ENCODE measurements at places on chromosomes 3 and 15.

- no peak for DNase-seq
Observed at GRCh38 chr3:108899530-108899929, 54.1 kb downstream of the GUCA1C start.

GRCh38 chr3:8778475-8778874, 9.1 kb upstream of the OXTR start:
- DNase-seq: no peak

DNA sequence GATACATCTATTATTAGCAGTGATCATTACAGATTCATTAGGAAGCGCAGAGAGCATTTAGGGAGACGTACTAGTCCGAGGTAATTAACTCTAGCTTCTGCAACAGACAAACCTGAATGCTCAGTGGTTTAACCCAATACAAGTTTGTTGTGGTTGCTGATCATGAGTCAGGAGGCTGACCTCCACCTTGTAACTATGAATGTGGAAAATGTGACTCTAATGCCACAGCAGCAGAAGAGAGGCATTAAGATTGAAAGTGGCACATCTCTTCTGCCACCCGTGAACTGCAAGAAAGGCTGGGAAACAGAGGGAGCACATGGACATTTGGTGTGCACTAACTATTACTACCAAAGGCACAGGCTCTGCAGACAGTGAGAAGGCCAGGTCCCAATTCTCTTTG, 71.2 kb upstream of the C3orf80 start:
- DNase-seq: no peak

GRCh38 chr3:196932600-196932999, 9.7 kb downstream of the NCBP2 start:
- DNase-seq: no peak

DNA sequence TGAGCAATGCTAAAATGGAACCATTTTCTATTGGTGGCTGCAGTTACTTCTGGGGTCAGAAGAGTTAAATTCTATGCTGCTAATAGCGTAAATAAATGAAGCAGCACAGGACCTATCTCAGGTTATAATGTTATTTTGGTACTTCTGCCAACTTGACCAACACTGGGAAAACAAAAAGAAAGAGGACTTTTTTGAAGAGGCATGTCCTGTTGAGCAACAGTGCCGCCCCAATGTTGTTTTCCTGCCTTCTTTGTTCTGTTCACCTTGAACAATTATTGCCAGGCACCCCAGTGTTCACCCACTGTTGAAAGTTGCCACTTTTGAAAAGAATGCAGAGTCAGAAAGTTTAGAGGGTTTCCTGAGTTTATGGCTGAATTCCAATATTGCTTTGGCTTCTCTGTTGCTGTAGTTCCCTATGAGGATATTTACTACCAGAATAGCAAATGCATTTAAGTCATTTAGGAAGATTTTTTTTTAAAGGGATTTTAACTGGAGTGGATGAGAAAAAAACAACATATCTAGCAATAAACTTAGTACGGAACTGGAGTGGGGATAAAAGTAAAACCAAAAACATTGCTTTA, 679.0 kb upstream of the DPPA4 start:
- DNase-seq: no peak

DNA sequence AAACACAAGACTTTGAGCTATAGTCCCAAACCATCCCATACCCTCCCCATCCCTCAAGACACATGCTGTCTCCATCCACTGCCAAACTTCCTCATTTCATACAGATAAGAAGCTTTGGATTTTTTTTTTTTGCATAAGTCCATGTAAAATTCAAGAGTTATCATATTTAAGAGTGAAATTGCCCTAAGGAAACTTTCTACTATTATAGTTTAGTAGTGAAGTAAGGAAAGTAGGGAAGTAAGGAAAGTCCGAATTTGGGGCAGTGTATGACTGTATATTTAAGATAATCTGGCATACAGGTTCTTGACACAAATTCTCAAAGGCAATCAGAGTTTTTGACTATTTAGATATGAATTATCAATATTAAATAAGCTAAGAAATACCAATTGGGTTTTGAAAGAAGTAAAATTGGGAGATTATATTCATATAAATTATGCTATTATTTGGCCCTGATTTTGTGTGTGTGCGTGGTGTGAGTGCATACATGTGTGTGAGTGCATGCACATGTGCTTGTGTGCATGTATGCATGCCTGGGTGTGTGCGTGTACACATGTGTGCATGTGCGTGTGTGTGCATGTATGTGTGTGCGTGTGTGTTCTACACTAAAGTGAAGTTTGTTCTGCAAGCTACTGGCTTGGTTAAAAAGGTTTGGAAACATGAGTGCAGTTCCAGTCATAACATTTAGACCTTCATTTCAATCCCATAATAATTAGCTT, 83.6 kb upstream of the MBNL1 start:
- no peak for DNase-seq

DNA sequence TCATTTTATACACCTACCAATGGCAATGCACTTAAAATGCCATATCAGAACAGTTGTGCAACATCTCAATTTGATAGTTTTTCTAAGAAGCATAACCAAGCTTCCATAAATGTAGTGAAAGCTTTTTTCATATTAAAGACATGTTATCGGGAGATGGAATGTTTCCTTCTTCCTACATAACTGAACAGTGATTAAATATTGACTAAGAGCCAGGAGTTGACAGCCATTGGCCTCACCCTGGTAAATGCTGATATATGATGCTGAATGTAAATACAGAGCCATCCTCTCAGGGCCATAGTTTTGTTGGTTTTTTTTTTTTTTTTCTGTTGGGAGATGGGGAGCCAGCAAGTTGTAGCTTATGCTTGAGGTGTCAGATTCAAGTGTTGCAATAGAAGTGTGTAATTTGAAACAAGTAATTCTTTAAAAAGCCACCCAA, 203.3 kb upstream of the IL12A start:
- no peak for DNase-seq

GRCh38 chr15:86915811-86916331, 836.2 kb downstream of the AGBL1 start:
- peak; percentile 7 for DNase-seq

GRCh38 chr15:39411102-39411989, 169.5 kb upstream of the THBS1 start:
- DNase-seq: no peak

DNA sequence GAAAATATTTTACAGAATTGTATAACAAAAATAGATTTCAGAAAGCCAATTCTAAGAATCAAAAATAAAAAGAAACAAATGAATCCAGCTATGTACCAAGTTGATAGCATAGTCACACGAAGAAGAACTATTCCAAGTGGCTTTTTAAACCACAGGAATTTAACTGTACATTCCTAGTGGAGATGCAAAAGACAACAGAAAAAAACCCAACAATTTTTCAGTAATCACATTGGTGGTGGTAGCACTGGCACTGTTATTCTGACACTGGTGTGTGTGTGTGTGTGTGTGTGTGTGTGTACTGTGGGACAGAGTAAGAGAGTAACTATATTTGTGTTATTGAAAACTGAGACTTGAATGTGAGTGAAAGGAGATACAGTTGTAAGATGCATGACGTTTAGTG, 9.1 kb downstream of the BFSP2 start:
- DNase-seq: no peak

DNA sequence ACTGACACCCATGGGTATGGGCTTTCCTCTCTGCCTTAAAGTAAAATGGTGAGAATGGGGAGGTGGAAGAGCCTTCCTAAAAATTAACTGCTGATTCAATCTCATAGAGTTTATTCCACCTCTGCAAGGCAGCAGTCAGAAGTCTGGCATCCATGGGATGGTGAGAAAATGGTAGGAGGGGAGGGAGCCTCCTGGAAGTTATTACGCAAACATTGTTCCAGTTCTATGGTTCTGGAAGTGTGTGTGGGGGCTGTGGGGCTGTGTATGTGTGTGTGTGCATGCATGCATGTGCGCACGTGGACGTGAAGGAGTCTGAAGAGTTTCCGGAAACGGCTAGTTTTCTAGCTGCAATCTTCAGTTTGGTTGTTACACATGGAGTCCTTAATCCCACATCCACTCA, 177.6 kb downstream of the KCNAB1 start:
- DNase-seq: no peak

GRCh38 chr3:185362850-185363661, at the start of gene MAP3K13:
Gene MAP3K13 (plus strand): TSS chr3:185363136. CDS start chr3:185428582, 65,446 bp downstream.
- peak; percentile 78 for DNase-seq

GRCh38 chr3:139227827-139228226, 116.0 kb upstream of the MRPS22 start:
- no peak for DNase-seq

- no peak for DNase-seq
Observed at GRCh38 chr3:44983484-44983941, 7.5 kb downstream of the EXOSC7 start.

DNA sequence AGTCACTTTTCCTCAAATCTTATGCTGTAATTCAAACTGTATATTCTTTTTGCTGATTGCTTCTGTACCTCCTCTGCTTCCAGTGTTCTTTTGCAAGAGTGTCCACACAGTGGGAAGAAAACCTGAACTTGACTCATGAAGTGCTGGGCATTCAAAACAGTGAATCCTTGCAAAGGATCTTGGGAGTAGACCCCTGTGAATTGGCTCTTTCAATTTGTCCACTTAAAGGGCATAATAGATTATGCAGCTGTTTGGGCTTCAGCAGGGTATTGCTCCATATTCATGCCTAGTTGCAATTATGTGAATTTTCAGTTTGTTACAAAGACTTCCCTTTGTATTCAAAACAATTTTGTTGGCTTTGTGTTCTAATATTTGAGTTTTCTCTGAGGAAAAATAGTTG, 11.4 kb downstream of the ZFAND6 start:
- no peak for DNase-seq

DNA sequence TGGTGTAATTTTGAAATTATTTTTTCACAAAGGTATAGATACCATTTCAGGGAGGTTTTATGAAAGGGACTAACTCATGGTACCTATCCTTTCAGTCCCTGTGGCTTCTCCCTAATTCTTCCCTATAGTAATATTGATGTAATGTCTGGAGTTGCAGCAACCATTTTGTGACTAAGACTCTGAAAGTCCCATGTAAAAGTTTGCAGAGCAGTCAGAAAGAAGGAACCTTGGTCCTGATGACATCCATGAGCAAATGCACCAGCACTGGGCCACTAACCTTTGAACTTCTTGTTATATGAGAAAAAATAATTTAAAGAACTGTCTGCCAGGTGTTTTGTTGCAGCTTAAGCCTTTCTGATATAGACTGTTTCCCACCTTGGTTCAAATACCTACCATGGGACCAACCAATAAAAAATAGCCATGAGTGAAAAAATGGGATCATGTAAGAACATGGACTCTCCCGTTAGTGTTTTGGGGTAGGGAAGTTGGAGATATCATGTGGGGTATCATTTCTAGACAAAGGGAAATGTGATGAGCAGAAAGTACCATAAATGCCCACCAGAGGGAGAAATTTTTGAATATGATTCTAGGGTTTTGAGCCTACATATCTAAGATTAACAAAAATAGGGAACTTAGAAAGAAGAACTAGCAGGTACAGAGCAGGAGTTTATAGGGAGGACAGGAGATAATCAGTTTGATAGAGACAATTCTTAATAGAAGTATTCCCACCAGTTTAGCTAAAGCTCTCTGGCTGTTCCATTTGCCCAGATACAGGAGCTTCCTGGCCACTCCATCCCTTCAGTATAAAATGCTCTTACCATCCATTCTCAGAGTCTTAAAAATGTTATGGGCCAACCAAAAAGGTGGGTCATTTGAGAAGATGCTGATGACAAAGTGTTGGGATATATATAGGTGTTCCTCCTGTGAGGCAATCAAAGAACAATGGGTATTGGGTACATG, 3.4 kb upstream of the CPOX start:
- DNase-seq: no peak

DNA sequence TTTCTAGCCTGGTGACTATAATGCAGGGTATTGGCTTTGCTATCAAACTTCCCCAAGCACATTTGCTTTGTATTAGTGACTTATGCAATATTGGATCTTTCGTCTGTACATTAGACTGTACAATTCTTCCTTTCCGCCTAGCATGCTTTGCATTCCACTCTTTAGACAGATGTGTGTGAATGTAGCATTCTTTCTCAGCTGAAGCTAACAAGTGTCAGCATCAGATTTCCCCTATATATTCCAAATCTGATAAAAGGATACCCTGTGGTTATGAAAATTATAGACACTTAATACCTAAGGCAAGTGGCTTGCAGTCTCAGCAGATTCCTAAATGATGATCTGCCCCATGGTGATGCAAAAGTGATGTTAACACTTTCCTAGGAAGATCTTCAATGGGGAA, 360.1 kb downstream of the CNTN4 start:
- DNase-seq: no peak

GRCh38 chr3:37015642-37016041, 22.3 kb downstream of the MLH1 start:
- DNase-seq: no peak

DNA sequence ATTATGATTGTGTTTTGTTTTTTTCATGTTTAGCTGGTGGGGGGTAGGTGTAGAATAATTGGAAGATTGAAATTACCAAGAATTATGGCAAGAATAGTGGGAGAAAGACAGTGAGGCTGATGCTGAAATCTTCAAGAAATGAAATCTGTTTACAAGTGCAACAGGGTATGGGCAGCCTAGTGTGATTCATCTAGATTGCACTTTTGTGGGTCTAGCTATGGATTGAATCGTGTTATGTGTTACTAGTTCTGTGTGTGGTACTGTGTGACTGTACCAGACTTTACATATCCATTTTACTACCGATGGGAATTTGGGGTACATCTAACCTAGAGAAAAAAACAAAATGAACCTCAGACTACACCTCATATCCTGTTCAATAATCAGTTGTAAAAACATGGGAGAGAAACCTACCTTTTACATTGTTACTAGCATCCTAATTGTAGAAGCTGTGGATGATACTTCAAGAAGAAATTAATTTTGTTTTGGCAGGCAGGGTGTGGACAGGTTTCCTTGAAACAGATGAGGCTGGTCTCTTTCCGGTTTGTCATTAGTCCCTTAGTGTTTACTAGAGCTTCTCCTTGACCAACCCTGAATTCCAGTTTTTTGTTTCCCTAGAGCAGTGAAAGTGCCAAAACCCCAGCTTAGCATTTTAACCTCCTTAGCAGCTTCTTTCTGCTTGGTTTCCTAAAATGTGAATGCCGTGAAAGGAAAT, 47.9 kb downstream of the OPA1 start:
- DNase-seq: no peak

DNA sequence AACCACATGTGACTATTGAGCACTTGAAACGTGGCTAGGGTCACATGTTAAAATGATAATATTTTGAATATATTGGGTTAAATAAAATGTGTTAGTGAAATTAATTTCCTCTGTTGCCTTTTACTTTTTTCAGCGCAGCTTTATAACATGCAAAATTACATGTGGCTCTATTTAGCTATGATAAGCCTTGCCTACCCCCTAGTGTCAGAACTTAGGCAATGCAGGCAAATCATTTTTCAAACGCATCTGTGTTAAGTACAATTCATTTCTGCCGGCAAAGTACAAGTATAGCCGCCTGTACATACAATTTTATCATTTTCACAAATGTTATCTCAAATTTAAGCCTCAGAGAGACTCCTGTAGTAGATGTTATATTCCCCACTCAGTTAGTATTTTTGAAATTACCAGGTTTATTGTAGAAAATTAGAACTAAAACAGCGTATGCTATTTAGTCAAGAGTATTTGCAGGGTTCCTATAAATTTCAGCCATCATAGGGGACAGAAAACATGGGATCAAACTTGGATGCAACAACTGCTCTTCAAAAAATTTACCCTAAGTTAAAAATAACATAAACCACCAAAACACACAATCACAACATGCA, 56.1 kb downstream of the TAFA4 start:
- DNase-seq: peak; percentile 39

- DNase-seq: no peak
Observed at GRCh38 chr3:69145688-69146087, 23.3 kb upstream of the LMOD3 start.

GRCh38 chr3:35708394-35709271, 69.3 kb downstream of the ARPP21 start:
- no peak for DNase-seq

Measured in AG04450 (cell line).